ENCODE measurements at places on chromosomes 11 and 22.

DNA sequence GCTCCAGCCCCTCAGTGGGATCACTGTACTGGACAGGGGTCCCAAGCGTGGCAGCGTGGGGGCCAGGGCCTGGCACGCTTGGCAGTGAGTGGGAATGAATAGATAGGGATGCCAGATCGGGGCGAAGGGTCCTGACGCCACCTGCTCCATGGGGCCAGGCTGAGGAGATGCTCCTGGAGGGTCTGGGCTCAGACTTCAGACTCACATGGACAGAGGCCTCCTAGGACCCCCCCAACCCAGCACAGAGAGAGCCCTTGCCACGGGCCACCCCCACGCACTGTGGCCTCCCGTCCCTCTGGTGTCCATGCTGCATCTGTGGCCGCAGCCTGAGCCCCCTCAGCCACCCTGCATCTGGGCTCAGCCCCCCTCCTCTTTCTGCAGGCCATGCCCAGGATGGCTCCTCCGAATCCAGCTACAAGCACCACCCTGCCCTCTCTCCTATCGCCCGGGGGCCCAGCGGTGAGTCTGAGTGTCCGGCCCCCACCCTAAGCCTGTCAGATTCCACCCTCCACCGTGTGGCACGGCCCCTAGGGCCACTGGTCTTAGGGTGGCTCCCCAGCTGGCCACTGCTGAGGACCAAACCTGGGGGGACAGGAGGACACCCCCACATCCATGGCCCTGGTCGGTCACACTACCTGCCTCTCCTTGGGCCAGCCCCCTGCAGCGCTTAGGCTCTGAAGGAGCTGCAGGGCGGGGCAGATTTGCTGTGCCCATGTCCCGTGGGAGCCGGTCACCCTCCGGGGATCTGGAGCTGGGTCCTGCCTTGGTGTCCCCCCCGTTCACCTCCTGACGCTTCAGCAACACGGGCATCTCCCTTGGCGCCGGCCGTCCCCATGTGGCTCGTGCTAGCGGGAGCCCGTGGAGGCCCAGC lies 2.7 kb downstream of the MUC5AC start:
- no peak for DNase-seq

DNA sequence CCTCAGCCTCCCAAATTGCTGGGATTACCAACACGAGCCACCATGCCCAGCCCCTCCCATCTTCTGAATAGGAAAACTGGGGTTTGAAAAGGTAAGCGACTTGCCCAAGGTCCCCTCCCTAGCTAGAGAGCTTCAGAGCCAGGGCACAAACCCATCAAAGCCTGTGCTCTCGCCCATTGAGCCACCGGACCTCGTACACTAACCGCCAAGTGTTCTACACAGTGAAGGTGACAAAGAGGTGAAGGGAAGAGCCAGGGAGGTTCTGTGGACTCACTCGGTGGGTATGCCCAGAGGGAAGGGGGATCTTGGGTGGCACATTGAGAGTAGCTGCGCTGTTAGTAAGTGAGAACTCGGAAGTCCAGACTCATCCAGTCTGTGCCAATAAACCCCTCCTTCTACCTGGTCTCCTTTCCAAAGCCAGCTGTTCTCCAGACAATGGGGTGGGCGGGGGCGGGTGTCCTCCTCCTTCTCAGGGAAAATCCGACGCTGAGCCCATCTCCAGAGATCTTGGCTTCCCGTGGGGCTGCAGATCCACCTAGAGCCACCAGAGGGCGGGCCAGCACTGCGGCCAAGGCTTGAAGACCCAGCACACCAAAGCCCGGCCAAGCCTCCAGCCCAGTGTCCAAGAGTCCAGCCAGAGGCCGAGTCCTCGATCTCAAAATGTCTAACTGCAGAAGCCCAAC lies 3.2 kb upstream of the RTN4RL2 start:
- DNase-seq = peak; percentile 80

DNA sequence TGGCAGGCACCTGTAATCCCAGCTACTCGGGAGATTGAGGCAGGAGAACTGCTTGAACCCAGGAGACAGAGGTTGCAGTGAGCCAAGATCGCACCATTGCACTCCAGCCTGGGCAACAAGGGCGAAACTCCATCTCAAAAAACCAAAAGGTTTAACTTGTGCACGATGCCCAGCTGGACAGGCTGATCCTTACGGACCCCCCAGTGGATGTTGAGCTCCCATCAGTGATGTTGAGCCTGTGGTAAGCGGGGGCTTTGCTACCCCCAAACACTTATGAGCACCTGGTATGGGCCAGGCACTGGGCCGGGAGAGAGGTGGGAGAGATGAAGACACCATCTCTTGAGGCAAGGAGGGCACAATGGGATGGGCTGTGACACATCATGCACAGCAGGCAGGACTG lies 7.4 kb upstream of the SERPIND1 start:
- DNase-seq = no peak

DNA sequence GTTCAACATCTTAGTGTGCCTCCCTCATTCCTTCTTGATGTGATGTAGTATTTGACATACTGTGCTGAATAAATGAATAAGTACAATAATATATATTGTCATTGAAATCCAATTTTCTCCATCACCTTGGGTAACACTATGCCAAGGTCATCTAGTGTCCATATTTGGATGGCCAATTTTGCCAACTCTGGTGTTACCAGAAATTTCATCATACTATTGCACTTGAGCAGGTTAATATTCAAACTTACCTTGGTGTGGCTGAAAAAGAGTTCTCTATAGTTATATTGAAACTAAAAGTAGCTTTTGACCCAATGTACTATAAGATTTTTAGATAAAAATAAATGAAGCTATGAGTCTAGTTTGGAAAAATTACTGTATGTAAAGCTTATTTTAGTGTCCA lies 98.2 kb upstream of the SLC6A5 start:
- no peak for DNase-seq

DNA sequence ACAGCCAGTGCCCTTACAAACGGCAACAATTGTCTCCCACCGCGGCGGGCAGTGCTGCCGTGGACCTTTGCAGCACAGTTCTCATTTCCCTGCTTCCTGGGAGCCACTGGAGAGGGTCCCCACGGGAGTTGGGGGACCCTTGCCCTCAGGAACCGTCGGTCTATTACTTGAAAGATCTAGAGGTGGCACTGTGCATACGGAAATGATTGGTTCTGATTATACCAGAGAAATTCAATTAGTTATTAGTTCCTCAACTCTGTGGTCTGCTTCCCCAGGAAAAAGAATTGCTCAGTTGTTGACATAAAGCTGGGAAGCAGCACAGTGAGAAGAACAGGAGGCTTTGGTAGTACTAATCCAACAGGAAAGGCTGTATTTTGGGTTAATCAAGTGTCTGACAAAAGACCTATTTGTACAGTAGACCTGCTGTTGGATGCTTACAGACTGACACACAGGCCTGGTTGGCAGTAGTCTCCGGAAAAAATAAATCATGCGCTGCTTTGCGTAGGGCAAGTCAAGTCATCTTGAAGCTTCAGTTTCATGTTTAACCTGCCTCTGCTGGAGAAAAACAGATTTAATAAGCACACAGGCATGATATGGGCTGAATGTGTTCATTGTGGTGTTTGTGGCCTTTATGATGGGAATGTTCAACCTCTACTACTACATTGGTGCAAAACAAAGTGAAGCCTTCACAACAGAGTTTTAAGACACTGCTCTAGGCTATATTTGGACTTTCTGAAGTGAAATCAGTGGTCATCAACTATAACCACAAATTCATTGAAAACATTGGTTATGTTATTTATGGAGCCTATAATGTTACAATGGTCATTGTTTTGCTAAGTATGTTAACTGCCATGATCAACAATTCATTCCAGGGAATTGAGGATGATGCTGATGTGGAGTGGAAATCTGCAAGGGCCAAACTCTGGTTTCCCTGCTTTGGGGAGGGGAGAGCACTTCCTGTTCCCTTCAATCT lies 54.6 kb upstream of the SC5D start:
- no peak for DNase-seq

DNA sequence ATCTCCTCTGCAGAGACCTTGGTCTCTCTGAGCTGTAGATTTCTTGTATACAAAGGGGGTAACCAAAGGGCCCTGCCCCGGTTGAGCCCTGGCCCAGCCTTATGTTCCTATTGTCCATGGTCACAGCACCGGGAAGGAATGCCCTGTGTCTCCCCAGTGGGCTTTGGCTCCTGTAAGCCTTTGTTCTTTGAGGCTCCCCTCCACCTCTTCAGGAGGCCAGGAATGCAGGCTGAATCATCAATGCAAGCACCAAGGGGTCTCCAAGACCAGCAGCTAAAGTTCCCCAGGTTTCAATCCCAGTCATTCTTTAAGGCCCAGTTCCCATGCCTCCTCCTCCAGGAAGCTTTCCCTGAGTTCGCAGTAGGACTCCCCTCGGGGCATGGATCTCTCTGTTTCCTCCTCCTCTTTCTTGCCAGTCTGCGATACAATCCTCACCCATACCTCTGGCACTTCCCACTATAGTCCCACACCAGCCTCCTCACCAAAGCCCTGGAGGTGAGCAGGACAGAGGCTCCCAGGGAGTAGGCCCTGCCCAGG lies 29.2 kb upstream of the KLHL35 start:
- no peak for DNase-seq

DNA sequence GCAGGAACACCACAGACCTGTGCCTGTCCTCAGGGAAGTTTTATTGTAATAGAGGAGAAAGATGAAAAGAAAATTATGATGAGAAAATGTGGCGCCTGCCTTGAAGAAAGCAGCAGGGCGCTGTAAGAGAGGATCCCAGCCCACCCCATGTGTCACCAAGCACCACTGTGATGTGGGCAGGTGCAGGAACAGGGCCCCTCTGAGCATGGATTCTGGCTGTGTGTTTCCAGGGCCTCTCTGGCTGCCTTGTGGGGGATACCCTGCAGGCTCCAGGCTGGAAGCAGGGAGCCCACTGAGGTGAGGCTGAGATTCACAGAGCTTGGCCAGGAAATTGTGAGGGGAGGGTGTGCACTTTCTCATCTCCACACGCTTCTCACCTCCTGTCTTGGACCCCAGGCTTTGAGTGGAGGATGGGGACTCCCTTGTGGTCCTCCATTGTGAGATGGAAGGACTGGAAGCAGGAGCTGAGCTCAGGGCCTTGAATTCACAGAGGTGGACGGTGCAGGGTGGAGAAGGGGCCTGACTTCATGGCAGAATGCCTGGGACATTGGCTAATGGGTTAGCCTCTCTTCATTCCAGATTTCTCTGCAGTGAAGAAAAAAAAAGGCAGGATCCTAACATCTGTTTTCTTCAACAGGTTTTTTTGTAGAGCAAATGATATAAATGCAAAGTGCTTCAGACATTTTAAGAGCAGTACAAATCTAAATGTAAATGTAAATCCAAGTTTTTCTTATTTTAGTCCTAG lies 246.6 kb upstream of the B3GAT1 start:
- no peak for DNase-seq

GRCh38 chr11:75554258-75555022 lies 7.6 kb upstream of the SERPINH1 start:
- no peak for DNase-seq

- DNase-seq = no peak
Observed at GRCh38 chr11:126739499-126740145, 260.9 kb downstream of the KIRREL3 start.

GRCh38 chr11:81596704-81597103 lies 1137.0 kb downstream of the FAM181B start:
- DNase-seq = no peak

DNA sequence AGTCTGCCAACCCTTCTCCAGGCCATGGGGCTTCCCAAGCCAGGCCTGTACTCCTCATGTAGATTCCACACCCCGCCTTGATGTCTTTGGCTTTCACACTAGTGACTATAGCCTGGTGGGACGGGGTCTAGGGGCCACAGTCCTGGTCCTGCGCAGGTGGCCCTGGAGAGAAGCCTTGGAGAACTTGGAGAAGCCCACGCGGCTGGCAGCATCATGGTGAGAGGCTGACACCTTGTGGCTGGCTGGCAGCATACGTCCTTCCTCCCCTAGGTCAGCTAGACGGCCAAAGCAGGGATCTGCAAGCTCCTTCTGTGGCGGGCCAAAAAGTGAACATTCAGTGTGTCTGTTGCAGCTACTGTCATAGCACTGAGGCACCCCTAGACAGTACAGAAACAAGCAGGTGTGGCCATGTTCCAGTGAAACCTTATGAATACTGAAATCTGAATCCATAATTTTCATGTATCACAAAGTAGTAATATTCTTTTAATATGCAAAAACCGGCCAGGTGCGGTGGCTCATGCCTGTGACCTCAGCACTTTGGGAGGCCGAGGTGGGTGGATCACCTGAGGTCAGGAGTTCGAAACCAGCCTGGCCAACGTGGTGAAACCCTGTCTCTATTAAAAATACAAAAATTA lies 42.0 kb downstream of the FAM83F start:
- DNase-seq = peak; percentile 69

- DNase-seq = no peak
Observed at GRCh38 chr22:46053563-46054090, 76.7 kb upstream of the WNT7B start.

GRCh38 chr11:80414181-80415165 lies 973.6 kb upstream of the TENM4 start:
- no peak for DNase-seq

DNA sequence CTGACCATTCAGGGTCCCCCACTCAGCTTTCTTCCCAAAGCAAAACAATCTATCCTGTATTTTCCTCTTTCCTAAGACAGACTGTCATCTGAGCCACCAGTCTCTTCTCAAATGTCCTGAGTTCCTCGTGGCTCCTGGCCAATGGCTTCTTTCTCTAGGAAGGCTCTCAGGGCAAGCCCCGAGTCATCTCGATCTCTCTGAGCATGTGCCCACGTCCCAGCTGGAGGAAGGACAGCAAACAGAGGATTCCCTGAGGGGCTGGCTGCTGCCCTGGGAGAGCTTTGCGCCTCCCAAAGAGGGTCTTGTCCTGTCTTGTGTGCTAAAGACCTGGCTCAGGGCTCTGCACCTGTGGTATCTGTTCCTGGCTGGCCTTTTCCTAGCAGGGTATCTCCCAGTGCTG lies 8.3 kb downstream of the SLC37A2 start:
- DNase-seq = no peak

- DNase-seq = no peak
Observed at GRCh38 chr11:1377231-1377780, 12.4 kb upstream of the BRSK2 start.

DNA sequence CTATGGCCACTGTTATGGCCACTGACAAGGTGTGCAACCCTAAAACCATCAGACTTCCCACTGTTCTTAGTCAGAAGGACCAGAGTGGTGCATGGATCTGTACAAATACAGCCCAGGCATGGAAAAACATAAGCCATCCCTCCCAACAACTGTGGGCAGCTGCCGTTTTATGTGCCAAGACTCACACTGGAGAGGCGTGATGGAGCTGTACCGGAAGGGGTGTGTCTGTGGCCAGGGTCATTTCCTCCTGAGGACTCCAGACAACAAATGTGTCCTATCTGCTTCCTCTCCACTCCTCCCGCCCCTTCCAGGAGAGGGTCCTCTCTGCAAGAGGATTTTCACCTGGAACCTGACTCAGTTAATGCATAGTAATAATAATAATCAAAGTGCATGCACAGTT lies 29.5 kb downstream of the KCNJ1 start:
- no peak for DNase-seq

- DNase-seq = peak; percentile 90
Observed at GRCh38 chr11:73242251-73243092, 24.4 kb downstream of the P2RY2 start.

DNA sequence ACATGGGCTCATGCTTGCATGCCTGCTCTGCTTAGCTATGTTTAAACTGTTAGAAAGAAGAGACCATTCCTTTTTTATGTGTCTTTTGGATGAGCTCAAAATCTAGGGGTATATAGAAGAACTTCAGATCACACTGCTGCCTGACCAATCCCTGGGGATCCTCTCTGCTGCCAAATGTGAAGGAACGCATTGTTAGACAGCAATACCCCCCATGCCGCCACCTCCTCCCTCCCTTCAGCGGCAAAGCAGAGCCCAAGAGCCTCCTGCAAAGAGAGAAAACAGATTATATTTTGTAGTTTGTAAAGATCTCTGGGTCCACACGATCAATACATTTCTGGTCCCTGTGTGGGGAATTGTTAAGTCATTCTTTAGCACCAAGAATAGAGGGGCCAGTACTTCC lies 677.6 kb downstream of the NTM start:
- DNase-seq = no peak
